ENCODE measurements at places on chromosomes 1 and 21. TPM values are rescaled to one million over a fixed set of nuclear protein-coding genes. Genes with fewer than 3 reads are reported as not detected.

GRCh38 chr1:232797856-232798510 is 7.2 kb upstream of the MAP10 start:
- no peak for DNase-seq

GRCh38 chr1:87115317-87115890 is 201.0 kb downstream of the HS2ST1 start:
- no peak for DNase-seq

DNA sequence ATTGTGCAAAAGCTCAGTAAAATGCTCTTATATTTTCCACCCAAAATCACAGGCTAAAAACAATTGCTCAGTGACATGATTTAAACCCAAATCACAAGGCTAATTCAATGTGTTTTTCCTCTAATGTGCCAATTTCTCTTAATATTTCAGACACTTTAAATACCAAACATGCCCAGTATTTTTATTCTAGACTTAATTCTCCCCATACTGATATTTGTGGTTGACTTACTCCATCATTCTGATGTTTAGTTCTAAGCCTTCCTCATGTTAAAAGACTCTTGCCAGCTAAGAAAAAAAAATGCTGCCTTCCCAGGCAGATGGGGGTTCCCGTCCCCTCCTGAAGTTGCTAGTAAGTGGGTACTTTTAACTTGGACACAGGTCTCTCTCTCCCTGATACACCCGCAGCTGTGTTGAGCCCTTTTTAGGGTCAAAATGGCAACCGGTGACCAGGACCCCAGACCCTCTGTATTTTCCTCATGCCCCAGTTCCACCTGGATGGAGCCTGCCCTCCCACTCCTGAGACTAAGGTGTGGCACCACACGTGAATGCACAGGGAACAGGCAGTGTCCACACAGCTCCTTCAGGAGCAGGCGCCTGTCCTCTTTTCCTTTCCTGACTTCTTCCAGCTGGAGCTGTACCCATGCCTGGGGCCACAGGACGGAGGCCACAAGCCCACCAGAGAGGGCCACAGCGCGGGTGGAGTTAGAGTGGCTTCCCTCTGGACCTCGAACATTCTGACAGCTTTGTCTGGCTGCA is 118.9 kb downstream of the RIPK4 start:
- no peak for DNase-seq

- no peak for DNase-seq
Measured at GRCh38 chr1:3020263-3020909, 881 bp upstream of the ACTRT2 start.

DNA sequence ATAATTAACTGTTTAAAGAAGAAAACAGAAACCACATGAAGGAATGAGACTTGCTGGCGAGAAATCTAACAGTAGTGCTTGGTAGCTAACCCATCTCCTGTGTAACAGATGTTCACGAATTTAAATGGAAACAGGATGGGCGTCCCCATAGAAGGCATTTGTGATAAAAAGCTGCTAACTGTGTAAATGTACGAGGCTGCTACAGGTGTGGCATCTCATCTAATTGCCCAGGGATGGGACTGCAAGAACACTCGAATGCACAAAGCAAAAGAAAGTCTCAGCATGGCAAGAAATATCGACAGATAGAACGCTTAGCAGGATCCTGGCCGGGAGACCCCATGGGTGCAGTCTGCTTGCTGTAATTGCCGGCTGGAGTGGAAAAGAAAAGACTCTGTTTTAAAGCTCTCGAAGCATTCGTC is 112.7 kb downstream of the RUNX1 start:
- DNase-seq = no peak

- DNase-seq = no peak
Measured at GRCh38 chr1:70552662-70553566, 141.8 kb downstream of the CTH start.

DNA sequence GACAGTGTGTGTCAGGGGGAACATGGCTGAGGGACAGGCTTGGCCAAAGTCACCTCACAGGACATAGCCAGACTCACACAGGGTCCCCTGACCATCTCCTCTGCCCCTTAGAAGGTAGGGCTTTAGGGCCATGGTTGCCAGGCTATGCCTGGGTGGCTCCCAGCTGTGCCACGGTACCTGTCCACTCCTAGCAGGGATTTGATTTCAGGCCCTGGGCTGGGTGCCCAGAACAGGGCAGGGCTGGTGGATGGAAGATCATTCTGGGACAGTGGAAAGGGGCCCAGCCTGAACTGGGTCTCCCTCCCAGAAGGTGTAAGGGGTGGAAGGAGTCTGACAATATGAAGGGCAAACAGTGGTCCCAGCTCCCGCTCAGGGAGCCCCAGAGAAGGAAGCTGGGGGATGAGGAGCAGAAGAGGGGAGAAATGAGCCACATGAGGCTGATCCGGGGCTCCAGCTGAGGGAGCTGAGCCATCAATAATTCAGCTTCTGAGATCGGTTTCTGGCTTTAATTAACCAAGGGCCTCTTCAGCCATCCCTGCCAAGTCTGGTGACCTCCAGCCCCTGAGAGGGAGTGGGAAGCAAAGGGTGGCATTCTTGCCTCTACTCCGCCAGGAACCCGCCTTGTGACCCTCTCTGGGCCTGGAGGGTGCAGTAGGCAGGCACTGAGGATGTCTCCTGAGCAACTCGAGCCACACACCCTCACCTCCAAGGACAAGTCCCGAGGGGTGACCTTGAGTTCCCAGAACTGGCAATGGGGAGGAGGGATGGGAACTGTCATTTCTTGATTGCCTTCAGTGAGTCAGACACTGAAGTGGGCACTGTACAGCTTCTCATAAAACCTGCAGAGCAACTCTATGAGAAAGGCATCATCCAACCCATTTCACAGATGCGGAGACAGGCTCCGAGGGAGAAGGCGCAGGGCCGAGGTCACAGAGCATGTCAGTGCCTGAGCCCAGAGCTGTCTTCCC is 2.1 kb downstream of the CD164L2 start:
- DNase-seq = no peak

Gene AUNIP
- polyA plus RNA-seq = 0.41 TPM

Gene SLC39A1
- polyA plus RNA-seq = 163 TPM

Gene ACTN2
- 0.57 TPM for polyA plus RNA-seq

Gene XKR8
- polyA plus RNA-seq = 17.4 TPM

All from hepatocyte (in vitro differentiated cells).